CD14-positive monocyte (primary cell): ENCODE measurements at places on chromosomes 2 and 18.

DNA sequence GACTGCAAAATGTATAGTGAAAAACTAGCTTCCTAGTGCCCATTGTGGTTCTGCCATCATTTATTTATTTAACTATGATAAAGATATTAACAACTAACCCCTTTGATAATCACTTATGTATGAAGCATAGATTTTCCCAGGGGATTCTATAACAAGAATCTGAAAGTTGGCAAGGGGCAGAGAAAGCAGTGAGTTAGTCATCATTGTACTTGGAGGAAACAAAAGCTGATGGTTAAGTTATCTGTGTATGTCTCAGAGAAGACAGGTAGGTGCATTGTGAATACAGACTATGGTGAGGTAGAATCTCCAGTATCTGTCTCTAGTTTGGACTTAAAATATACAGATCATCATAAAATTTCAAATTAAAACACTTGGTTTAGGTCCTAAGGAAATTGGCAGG, 2159.1 kb upstream of the CELF4 start:
- DNase-seq = no peak
- H3K27ac ChIP-seq = no peak overlapping the region
- H3K36me3 ChIP-seq = no peaks in the 10 kb centered on the region
- no peak overlapping the region for H3K4me3 ChIP-seq

DNA sequence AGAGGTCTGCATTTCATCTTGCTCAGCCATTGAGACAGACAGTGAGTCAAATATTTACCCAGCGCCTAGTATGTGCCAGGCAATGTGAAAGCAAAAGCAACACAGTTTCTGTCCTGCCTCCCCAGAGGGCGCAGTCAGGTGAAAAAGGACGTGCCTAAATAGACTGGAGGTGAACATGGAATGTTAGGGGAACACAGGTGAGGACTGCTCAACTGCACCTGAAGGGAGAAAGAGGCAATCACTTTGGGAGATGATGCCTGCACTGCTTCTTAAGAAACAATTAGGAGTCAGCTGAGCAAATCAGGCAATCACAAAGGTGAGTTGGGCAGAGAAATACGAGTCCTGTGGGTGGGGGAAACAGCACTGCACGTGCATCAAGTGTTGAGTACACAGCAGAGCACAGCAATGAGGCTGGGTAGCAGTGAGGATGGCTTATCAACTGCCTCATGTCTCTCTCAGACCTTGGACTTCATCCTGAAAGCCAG, 218.3 kb upstream of the SMAD7 start:
- H3K27ac ChIP-seq = no peak overlapping the region
- no peaks in the 10 kb centered on the region for H3K36me3 ChIP-seq
- peaks cover 4% of the 10 kb centered on the region for H3K4me1 ChIP-seq
- no peak overlapping the region for H3K4me3 ChIP-seq

- H3K27ac ChIP-seq = no peak overlapping the region
- H3K4me1 ChIP-seq = no peaks in the 10 kb centered on the region
- no peak overlapping the region for H3K4me3 ChIP-seq
- H3K27me3 ChIP-seq = no peaks in the 10 kb centered on the region
- no peak for DNase-seq
Observed at GRCh38 chr2:3406501-3406900, 27.0 kb downstream of the TRAPPC12 start.

DNA sequence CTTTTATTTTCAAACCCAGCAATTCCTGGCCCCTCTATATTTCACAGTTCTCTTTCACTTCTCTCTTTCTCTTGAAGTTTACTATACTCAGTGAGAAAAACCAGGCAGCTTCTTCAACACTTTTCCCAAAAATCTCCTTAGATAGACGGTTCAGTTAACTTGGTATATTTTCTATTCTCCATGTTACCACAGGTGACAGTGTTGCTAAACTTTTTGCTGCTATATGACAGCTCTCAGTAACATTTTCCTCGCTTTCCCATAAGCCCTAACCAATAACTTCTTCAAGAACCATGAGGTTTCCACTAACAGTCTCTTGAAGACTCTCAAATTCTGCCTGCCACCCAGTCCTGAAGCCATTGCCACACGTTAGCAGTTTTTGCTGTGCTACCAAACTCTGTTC, 45.8 kb downstream of the CYBRD1 start:
- H3K27ac ChIP-seq = no peak overlapping the region
- H3K4me3 ChIP-seq = no peak overlapping the region
- no peak for DNase-seq
- H3K27me3 ChIP-seq = no peaks in the 10 kb centered on the region
- H3K36me3 ChIP-seq = no peaks in the 10 kb centered on the region

DNA sequence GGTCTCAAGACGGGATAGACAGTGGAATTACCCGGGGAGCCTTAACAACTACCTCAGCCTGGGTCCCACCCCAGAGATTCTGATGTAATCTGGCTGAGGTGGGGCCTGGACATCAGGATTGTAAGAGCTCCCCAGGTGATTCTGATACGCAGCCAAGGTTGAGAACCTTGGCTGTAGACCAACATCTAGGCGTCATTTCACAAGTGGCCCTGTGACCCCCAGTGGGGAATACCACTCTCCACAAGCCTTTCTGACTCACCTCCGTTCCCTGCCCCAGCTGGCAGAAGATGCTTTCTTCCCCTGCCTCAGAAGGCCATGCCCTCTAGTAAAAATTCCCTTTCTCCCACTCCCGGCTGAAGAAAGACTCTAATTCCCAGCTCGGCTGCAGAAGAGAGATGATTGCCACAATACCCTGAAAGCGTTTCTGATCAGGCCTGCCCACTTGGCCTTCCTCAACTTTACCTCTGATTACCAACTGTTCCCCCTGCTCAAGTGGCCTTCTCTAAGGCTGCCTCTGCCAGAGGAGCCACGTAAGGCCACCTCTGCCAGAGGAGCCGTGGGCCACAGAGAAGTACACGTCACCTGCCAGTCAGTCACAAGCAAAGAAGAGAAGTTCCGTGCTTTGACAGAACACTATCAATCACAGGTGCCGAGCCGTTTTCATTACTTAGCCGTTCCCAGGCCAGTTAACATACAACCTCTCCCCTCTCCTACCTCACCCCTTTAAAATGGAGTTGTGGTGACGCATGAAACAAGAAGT, 116.8 kb upstream of the PKDCC start:
- no peaks in the 10 kb centered on the region for H3K4me1 ChIP-seq
- H3K4me3 ChIP-seq = no peak overlapping the region
- no peaks in the 10 kb centered on the region for H3K36me3 ChIP-seq
- no peaks in the 10 kb centered on the region for H3K27me3 ChIP-seq
- DNase-seq = no peak

DNA sequence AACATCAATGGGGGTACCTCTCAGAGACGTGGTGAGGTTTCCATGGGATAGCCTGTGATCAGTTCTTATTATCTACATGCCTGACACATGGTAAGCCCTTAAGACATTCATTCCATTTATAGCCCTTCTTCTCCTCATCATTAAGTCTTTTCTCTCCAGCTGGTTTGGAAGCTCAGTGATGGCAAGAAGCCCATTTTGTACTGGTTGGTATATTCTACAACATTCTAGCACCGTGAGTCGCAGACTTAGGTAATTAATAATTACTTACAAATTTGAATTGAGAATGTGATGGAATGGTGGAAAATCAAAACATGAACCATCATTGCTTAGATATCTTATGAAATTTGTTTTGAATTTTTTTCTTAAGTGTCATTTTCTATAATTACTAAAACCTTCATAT, 472.6 kb downstream of the DLGAP1 start:
- DNase-seq = no peak
- no peak overlapping the region for H3K4me3 ChIP-seq
- no peaks in the 10 kb centered on the region for H3K36me3 ChIP-seq
- H3K27me3 ChIP-seq = no peaks in the 10 kb centered on the region
- no peak overlapping the region for H3K27ac ChIP-seq
- no peaks in the 10 kb centered on the region for H3K4me1 ChIP-seq

DNA sequence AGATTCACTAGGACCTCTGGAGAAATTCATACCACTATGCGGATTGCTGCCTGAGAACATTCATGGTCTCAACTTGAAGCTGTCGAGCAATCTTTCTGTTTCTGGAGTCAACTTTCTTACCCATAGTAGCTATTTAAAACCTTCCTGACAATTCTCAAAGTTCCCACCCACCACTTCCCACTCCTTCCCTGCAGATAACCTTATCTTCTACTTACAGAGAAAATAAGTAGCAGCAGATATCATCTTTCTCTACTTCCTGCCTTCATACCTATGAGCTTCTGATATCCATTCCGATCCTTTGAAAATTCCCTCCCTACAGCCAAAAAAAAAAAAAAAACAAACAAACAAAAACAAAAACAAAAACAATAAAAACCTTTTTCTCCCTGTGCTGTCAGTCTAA, 81.2 kb upstream of the CYRIA start:
- H3K27me3 ChIP-seq = no peaks in the 10 kb centered on the region
- peaks cover 2% of the 10 kb centered on the region for H3K4me1 ChIP-seq
- H3K4me3 ChIP-seq = no peak overlapping the region
- no peaks in the 10 kb centered on the region for H3K36me3 ChIP-seq
- DNase-seq = no peak

DNA sequence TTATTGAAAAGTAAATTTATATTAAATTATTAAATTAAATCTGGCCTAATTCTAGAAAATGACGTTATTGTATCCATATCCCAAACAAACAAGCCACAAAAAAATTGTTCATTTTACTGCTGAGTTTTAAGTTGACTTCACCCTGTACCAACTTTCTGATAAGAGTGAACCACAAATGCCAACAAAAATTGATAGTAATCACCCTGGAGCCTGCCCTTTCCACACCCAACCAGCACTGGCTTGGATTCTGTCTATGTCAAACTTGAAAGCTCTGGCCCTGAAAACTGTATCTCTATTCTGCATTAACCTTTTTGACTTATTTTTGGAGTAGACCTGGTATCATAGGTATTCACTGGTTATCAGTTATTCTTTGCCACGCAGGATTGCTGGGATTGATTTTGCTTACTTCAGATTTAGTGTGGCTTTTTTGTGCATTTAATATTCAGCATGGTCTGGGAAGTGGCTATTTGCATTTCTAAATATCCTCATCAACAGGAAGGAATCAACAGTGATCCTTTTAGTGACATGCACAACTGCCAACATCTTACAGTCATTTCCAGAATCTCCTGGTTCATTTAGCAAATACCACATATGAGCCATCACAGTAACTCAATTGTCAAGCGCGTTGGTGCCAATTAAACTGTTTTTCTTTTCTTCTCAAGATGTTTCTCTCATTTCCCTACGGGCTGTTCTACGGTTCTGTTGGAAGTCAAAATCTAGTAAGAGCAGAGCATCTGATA, 11.4 kb upstream of the SRBD1 start:
- no peaks in the 10 kb centered on the region for H3K27me3 ChIP-seq
- H3K4me1 ChIP-seq = no peaks in the 10 kb centered on the region
- H3K4me3 ChIP-seq = no peak overlapping the region
- DNase-seq = no peak

GRCh38 chr2:27956888-27957287, 66.4 kb downstream of the BABAM2 start:
- H3K27ac ChIP-seq = no peak overlapping the region

GRCh38 chr18:68837665-68838451, 40.0 kb downstream of the CCDC102B start:
- H3K4me3 ChIP-seq = no peak overlapping the region
- no peaks in the 10 kb centered on the region for H3K36me3 ChIP-seq
- no peak overlapping the region for H3K27ac ChIP-seq
- H3K27me3 ChIP-seq = no peaks in the 10 kb centered on the region
- peaks cover 41% of the 10 kb centered on the region for H3K4me1 ChIP-seq

DNA sequence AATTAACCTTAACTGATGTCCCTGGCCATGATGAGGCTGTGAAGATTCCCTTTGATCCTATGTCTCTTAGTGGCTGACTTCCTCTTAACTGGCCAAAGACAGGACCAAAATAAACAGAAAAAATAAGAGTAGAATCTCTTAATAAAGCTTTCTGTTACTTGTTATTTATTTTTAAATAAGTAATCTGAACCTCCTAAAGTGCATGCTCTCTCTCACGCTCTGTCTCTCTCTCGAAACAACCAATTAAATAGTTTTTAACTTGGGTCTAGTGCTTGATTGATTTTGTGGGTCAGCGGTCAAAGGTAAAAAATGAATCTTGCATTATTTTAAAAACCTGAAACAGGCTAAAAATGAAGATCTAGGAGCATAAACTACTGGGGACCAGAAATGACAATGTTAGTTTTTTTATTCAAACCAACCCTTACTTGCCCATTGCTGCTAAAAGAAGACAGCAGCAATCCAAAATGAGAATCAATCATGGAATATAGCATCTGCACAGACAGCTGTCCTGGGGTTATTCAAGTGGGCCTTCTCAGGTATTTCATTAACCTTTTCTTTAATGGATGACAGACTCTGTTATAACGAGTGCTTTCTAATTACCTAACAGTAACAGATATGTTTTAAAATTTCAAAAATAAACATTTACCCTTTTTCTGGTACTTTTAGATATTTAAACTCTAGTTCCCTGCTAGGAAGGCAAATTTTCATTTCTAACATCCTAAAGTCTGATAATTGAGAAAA, 11.2 kb downstream of the GAREM1 start:
- no peak overlapping the region for H3K4me3 ChIP-seq
- H3K27ac ChIP-seq = no peak overlapping the region
- no peaks in the 10 kb centered on the region for H3K36me3 ChIP-seq

DNA sequence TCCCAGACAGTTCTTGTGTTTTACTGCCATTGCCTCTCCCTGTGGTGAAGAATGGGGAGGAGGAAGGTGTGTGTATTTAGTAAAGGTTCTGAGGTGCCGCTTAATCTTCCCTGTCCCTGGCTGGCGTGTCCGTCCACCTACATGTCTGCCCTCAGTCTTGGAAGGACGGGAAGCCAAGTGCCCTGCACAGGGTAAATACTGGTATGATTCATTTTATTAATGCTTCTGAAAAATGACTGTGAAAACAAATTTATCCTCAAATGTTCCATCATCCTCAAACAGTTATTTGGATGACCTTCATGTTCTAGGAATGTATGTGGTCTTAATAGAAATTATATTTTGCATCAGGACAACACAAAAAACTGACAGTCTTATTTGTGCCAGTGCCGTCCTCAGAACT, 6.6 kb downstream of the EPAS1 start:
- no peak overlapping the region for H3K27ac ChIP-seq
- peaks cover 15% of the 10 kb centered on the region for H3K4me1 ChIP-seq
- H3K27me3 ChIP-seq = peaks cover 33% of the 10 kb centered on the region
- H3K36me3 ChIP-seq = no peaks in the 10 kb centered on the region

DNA sequence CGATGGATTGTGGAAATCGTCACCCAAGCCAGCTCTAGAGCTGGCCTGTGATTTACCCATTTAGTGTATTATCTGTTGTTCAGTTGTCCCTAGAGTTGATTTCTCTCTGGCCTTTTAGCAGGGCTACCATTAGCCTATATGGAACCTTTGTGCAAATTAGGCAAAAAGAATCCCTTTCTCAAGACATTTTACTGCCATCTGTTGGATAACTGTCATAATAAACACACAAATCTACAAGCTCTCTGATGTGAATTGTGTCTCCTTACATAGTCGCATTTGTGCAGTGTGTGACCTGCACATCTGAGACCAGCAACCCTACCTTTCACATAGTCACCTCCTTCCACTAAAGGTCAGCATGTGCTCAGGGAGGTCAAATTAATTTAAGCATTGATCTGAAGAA, 34.0 kb downstream of the LOXHD1 start:
- no peaks in the 10 kb centered on the region for H3K36me3 ChIP-seq
- H3K27ac ChIP-seq = no peak overlapping the region
- no peak overlapping the region for H3K4me3 ChIP-seq
- no peaks in the 10 kb centered on the region for H3K27me3 ChIP-seq
- DNase-seq = no peak
